ENCODE measurements at places on chromosomes 16 and 17. TPM values are rescaled to one million over a fixed set of nuclear protein-coding genes. Genes with fewer than 3 reads are reported as not detected.

Gene IL34
- not detected for total RNA-seq

DNA sequence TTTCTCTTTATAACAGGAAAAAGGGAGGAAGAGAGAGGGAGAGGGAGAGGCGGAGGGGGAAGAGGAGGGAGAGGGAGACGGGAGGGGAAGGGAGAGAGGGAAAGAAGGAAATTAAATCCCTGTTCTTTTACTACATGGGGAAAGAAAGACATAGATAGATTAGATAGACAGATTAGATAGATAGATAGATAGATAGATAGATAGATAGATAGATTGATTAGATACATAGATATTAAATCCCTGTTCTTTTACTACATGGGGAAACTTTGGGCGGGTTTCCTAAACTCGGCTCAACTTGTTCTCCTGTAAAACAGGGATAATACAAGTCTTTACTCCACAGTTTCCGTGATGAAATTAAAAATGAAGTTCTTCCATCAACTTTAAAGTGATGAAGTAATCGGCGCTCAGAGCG lies 661 bp downstream of the RFWD3 start:
- no peak for DNase-seq

DNA sequence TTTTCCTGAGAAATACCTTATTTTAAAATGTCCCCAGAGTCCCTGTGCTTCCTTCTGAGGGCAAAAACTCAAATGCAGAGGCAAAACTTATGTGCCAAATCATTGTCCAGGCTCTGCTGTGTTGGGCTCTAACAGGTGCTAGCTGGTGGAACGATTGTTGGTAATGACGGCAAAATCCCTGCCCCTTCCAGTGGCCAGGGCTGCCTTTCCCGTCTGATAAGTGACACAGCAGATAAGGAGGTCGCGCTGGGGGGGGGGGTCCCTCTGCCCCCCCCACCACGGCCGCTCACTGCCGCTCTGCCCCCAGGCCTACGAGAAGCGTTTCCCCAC lies 29.1 kb downstream of the SEC14L5 start:
- no peak for DNase-seq

GRCh38 chr16:56576585-56577299 lies 11.9 kb downstream of the MT4 start:
- DNase-seq, result peak; percentile 96

Gene CD300H
- not detected for total RNA-seq

DNA sequence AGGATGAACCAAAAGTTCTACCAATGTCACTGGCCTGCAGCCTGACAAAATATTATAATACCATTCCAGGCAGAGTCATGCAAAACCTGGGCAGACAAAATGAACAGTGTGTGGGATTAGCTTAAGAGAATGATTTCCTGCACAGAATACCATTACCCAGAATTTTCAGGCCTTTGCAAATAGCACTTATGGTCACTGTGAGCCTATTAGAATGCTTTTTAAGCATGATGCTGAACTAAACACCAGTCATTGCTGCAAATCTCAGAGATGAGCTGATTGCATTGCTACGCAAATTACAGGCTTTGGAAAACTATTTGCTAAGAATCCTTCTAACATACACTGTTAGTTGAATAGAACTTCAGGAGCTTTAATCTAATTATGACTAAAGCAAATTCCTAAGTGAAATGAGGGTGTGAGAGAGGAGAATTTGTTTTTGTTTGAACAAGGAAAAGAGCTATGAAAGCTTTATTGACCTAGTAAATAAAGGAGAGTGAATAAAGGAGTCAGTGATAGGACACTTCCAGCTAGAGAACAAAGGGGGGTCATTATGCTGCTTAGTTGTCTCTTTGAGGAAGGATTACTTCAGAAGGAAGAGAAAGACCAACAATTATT lies 398.8 kb downstream of the HS3ST3B1 start:
- no peak for DNase-seq

Gene FBXW10B
- total RNA-seq, result 0.35 TPM

DNA sequence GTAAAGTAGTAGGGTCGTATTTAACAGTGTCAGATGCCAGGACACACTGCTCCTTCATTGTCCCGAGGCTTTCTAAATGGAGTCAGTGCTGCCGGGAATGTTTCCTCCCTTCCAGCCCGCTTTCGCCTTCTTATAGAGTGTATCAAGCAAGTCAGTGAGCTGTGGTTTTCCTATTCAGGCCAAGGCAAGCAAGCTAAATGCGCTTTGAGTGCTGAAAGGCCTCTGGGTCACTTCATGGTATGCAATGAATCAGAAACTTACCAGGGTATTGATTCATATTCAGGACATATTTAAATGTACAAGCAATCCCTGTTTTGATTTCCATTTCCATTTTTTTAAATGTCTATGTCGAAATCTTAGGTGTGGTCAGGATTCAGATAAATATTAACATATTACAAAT lies 327.9 kb upstream of the SOX9 start:
- DNase-seq, result no peak

DNA sequence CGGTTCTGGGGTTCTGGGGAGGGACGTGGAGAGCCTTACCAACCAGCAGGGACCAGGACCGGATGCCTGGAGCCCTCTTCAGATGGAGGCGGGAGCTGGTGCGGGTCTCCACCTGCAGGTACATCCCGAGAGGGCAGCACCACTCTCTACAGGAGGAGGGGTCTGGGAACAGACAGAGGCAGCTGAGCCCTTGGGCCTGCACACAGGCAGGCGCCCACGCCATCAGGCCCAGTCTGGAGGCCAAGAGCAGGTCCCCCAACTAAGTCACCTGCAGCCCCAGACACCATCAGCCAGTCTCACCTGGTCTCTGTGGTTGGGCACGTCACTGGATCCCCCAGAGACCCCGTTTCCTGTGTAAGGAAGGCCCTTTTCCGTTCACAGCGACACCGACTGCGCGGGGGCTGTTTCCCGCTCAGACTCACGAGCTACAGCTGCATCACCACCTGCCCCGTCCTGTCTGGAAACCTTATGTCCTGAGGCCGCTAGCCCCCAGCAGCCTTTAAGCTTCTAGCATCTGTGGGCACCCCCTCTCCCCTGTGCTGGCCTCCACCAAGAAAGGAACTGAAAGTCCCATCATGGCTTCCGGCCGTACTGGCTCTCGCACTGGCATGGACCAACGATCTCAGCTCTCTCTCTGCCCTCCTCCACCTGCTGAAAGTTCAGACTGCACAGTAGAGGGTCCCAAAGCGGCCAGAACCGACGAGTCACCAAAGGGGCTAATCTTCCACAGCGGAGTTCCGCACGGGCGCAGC lies 1.2 kb downstream of the CYBC1 start:
- DNase-seq, result peak; percentile 93

DNA sequence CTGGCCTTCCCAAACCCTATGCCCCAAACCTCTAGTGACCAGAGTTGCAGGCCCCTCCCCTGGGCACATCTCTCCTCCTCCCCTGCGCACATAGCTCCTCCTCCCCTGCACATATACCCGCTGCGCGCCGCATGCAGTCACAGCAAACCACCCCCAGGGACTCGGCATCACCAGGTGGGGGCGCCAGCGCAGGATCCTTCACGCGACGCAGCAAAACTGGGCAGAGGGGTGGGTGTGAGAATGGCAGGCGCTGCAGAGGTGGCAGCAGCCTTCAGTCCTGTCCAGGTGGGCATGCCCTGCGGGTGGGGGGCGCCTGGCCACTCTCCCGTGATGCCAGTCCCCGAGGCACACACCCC lies 5.6 kb downstream of the CORO6 start:
- peak; percentile 97 for DNase-seq

GRCh38 chr16:77062878-77063675 lies 127.9 kb upstream of the MON1B start:
- no peak for DNase-seq

GRCh38 chr17:75764417-75764710 lies 628 bp downstream of the GALK1 start:
- no peak for DNase-seq

- DNase-seq, result no peak
These were observed 73.4 kb upstream of the TNRC6C start for GRCh38 chr17:77884967-77885641.

Gene SLC16A13
- 12.4 TPM for total RNA-seq

GRCh38 chr16:70428178-70428998 lies 10.5 kb downstream of the ST3GAL2 start:
- peak; percentile 83 for DNase-seq

DNA sequence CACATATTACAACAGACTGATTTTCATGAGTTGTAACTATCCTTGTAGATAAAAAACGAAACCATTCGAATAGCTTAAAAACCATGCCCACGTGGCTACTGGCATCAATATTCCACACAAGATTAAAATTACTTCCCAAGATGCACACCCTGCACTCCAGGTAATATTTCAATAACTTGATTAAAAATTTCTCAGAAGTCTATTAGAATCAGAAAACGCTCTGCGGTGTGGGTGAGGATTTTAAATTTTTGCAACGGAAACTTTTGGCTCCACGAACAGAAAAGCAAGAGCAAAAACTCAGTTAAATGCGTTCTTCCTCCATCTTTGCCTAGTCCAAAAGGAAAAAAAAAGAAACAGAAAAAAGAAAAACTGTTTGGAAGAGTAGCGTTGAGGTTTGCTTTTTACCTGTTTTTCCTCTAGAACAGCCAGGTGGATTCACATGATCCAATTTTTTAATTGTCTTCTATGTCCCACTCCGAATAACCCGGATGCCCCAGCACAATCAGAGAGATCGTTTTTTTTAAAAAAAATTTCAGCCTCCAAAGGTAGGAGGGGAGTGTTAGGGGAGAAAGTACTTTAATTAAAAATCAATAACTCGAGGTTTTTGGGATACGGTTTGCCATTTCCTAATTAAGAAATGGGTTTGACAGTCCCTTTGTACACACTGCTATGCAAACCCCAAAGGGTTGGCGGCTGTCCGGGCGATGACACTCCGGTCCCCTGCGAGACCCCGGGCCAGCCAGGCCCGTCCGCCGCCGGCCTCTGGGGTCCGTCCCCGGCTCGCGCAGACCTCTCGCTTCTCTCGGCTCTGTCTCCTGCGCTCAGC lies 708 bp upstream of the NFAT5 start:
- peak; percentile 61 for DNase-seq

DNA sequence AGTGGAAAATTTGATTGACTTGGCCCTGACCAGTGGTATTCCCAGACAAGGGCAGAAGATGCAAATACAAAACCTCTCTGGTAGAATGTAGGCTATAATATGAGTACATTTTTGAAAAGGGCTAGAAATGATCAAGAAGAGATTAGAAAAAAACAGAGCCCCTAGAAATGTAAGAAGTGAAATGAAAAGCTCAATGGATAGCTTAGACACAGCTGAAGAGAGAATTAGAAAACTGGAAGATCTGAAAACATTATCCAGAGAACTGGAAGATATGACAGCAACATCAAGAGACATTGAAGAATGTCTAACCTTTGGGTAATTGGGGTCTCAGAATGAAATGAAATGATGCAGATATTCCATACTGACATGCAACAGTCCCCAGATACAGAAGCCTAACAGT lies 105.2 kb upstream of the ZNF750 start:
- DNase-seq, result no peak

Gene CFAP52
- total RNA-seq, result not detected

All from activated CD4-positive, alpha-beta T cell treated with anti-CD3 and anti-CD28 coated beads, Interleukin-2, amount 10 ng/mL, durations not matched to agents 24 days and 14 days (primary cell).